Fibroblast of lung (primary cell): ENCODE measurements at places on chromosomes 6 and 20. TPM values are rescaled to one million over a fixed set of nuclear protein-coding genes. Genes with fewer than 3 reads are reported as not detected.

KHDC1 gene
- total RNA-seq, result 5.1 and 5.6 TPM in 2 replicates

ASF1A gene
- 16.7 and 20.3 TPM in 2 replicates for total RNA-seq

LY86 gene
- not detected in 2 replicates for total RNA-seq

PXDC1 gene
- total RNA-seq, result 33.1 and 52.7 TPM in 2 replicates

C4B gene
- 19.0 and 43.9 TPM in 2 replicates for total RNA-seq

SLC35F1 gene
- under 0.01 and 0.17 TPM in 2 replicates for total RNA-seq

OR2B6 gene
- total RNA-seq, result 0.17 TPM in 1 of 2 replicates, not detected in the other

KATNA1 gene
- 36.2 and 37.0 TPM in 2 replicates for total RNA-seq

CNKSR3 gene
- 3.9 and 14.0 TPM in 2 replicates for total RNA-seq

THEMIS gene
- not detected in 2 replicates for total RNA-seq

OOEP gene
- total RNA-seq, result 0.17 TPM in 1 of 2 replicates, not detected in the other

SPTLC3 gene
- 4.0 and 5.9 TPM in 2 replicates for total RNA-seq
